ENCODE measurements at places on chromosomes 6 and 20. TPM values are rescaled to one million over a fixed set of nuclear protein-coding genes. Genes with fewer than 3 reads are reported as not detected.

GRCh38 chr20:45890077-45890984 lies 677 bp downstream of the NEURL2 start:
- DNase-seq, result peak; percentile 80

RIPK1 gene
- total RNA-seq, result 32.4 TPM

PRSS16 gene
- total RNA-seq, result 2.5 TPM

- DNase-seq, result no peak
Observed at GRCh38 chr6:43570876-43571441, 4.9 kb downstream of the XPO5 start.

DNA sequence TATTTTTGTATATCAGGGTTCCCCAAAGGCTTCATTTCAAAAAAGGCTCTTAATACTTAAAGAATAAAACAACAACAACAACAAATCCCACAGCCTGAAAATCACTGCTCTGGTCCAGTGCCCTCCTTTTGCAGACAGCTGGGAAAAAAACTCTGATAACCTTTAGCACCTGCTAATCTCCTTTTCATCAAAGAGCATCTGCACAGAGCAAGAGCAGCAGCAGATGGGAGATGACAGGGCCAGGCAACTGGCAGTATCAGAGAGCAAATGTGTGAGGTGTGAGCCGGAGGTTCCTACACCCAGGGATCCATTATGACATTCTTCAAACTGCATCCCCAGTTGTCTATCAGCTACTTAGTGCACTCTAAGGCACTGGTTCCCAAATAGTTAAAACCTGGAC lies 25.7 kb downstream of the TTI1 start:
- no peak for DNase-seq

- DNase-seq, result no peak
Observed at GRCh38 chr6:68760485-68760884, 125.4 kb downstream of the ADGRB3 start.

- DNase-seq, result no peak
Observed at GRCh38 chr6:43584892-43585570, 9.0 kb downstream of the POLH start.

RIMS1 gene
- 0.63 TPM for total RNA-seq

- no peak for DNase-seq
Observed at GRCh38 chr6:3305831-3306230, 47.1 kb downstream of the PSMG4 start.

DNA sequence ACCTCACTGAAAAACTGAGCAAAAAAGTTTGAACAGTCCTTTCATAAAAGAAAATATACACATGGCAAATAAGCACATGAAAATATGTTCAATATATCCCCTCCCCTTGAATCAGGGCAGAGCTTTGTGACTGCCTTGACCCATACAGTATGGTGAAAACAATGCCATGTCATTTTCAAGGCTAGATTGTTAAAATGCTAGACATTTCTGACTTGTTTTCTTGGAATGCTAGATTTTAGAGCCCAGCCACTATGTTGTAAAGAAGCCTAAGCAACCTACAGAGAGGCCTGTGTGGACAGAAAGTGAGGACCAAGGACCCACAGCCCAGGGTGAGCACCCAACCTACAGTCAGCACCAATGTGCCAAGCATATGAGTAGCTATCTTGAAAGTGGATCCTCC lies 17.1 kb upstream of the ASF1A start:
- no peak for DNase-seq

DNA sequence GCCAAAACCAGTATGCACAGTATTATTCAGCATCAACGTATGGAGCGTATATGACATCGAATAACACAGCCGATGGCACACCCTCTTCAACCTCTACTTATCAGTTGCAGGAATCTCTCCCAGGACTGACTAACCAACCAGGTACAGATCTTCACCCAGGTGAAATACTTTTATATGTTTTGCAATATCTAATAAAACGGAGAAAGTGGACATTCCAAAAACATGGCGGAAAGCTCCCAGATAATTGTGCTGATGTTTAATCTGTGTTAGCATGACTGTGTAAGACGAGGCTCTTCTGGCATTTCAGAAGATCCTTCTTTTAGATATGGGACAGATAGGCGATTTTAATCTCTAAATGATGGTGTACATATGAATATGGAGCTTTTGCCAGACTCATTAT lies 227.4 kb downstream of the EYA4 start:
- no peak for DNase-seq

DNAAF9 gene
- total RNA-seq, result 21.0 TPM

SS18L1 gene
- total RNA-seq, result 11.5 TPM

GRCh38 chr20:57678340-57678739 lies 31.5 kb downstream of the PMEPA1 start:
- DNase-seq, result no peak

DNA sequence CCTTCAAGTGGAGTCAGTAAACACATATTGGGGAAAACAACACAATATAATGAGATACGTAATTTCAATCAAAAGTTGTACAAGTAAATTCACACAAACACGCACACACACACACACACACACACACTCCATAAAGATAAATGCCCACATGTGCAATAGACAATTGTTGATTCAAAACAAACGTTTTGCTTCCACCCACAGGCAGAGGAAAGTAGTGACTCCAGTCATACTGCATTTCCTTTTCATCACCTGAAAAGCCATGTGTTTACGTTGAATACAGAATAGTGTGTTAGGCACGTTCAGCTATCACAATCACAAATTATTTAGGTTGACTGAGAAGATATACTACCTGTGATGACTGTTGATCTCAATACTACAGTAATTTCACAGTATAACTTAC lies 443.8 kb upstream of the MANEA start:
- DNase-seq, result no peak

- DNase-seq, result no peak
Observed at GRCh38 chr6:159499034-159499433, 194.0 kb downstream of the SOD2 start.

POFUT1 gene
- 38.0 TPM for total RNA-seq

Data from omental fat pad (tissue), 4 donors.